ENCODE measurements at places on chromosomes 4 and X.

- DNase-seq: peak; percentile 28
Observed at GRCh38 chrX:153476666-153477363, 6.4 kb upstream of the HAUS7 start.

DNA sequence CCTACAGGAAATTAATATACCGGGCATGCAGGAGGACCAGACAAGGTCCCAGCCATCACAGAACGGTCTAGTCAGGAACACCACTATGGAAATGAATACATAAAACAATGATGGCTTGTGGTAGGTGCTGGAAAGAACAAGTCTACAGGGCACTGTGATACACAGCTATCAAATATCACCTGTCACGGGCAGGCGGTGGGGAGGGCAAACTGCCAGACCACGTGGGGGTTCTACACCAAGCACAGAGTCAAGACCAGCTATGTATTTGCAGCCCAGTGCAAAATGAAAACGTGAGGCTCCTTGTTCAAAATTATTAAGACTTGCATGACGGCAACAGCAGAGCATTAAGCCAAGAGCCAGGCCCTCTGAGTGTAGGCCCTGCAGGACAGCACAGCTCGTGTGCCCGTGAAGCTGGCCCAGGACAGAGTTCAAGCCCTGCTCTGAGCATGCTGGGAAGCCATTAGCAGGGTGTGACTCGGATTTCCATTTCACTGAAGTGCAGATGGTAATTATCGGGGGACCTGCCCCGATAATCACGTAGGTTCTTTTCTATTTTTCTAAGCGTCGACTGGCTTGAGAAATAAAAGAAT is 83.6 kb downstream of the JAKMIP1 start:
- no peak for DNase-seq

DNA sequence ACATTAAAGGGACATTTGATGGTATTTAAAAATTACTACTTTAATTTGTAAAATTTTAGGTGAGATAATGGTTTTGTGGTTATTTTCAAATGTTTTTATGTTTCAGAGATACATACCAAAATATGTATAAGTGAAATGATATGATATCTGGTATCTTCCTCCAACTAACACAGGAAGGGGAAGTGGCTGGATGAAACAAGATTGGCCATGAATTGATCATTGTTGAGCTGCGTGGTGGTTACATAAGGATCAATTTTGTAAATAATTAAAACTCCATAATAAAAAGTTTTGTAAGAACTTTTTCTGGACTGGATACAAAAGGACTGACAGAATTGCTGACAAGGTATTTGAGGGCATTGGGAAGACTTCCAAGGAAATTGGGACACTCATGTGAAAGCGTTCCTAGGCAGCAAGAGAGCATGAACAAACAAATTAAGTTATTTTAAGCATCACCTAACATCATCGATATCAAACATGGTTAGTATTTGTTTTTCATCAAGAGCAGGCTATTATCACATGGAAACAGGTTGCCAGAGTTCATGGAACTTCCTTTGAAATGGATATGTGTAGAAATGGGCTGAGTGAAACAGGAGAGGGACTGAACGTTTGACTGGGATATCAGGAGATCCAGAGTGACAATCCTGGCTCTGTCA is 4.4 kb upstream of the PGM2 start:
- DNase-seq: peak; percentile 22

- peak; percentile 78 for DNase-seq
Observed at GRCh38 chr4:185865901-185866328, 53.9 kb upstream of the SORBS2 start.

DNA sequence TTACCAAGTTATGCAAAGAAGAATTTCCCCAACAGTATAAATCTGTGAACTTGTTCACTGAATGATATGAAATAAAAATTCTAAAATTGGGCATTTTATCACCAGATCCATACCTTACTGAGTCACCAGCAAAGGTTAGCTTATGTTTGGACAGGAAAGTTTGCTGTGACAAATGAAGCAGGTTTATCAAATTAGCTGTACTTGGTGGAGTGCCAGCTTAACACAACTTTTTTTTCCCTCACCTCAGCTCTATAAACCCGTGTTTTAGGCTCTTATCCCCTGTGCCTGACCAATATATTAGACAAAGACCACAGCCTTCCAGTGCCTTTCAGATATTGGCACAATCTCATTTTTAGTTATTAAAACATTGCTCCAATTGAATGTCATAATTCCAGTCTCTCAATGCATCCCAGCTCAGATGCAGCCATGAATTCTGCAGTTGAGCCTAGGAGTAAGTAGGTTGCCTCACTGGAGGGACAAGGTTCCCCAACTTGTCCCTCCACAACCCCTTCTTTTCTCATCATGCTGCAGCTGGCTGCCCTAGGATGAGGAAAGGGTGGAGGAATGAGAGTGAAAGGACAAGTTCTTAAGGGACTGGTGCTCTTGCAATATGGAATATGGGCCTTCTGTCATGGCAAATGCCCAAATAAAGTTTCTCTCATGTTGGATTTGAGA is 27.0 kb upstream of the PDGFC start:
- DNase-seq: no peak

DNA sequence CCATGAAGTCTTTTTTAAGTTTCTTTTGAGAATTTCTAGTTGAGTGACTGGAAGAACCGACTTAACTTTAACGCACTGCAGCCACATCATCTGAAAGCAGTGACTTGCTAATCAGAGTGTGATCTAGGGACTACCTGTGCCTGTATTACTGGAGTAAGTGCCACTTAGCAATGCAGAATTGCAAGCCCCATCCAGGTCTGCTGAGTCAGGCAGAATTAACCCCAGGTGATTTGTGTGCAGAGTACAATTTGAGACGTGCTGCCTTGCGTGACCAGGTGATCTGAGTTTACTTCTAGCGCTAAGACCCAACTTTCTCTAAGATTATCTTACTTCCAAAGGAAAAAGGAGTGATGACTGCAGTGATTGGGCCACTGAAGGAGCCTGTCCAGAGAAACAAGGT is 85.3 kb downstream of the CLCN4 start:
- no peak for DNase-seq

GRCh38 chr4:98516042-98516440 is 142.4 kb downstream of the TSPAN5 start:
- DNase-seq: peak; percentile 86

GRCh38 chr4:24921491-24921890 is 8.6 kb upstream of the CCDC149 start:
- DNase-seq: no peak

- no peak for DNase-seq
Observed at GRCh38 chr4:41346306-41347061, 89.8 kb downstream of the UCHL1 start.

DNA sequence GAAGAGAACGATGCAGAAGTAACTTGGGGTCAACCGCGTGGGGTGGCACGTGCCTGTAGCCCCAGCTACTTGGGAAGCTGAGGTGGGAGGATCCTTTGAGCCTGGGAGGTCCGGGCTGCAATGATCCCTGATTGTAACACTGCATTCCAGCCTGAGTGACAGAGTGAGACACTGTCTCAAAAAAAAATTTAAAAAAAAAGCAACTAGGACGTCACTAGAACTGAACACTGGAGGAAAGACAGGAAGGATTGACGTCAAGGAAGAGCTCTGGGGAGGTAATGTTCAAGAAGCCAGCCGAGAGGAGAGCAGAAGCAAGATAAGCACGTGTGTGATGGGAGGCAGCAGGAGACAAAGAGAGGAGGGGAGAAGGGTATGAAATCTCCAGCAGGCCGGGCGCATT is 28.7 kb downstream of the S100G start:
- peak; percentile 31 for DNase-seq

DNA sequence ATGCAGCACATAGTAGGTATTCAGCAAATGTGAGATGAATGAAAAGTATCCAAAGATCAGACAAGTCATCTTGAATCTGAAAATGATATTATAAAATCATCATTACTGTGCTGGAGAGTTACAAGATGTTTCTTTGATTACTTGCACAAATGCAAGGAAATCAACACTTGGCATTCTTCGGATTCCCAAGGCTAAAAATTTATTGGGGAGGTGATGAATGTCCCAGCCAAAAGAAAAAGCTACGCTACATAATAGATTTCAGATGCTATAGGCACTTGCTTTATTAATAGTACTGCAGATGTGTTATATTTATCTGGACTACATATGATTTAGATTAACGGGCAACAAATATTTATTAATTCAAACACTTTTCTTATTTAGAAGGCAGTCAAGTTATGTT is 286.7 kb upstream of the TENM3 start:
- no peak for DNase-seq

DNA sequence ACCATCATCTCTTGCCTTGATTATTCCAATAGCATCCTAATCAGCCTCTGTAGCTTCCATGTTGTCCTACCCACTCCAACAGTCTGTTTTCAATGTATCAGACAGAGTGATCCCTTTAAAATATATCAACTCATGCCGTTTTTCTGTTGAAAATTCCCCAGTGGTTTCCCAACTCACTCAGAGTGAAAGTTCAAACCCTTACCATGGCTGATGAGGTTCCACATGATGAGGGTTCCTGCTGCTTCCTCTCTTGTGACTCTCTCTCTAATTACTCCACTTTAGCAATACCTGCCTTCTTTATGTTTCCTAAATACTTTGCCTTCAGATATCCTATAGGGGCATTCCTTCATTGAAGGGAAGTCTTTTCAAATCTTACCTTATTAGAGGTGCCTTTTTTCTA is 334.7 kb downstream of the PPP1R2C start:
- DNase-seq: no peak

- DNase-seq: no peak
Observed at GRCh38 chrX:152861826-152862225, 31.0 kb downstream of the NSDHL start.

DNA sequence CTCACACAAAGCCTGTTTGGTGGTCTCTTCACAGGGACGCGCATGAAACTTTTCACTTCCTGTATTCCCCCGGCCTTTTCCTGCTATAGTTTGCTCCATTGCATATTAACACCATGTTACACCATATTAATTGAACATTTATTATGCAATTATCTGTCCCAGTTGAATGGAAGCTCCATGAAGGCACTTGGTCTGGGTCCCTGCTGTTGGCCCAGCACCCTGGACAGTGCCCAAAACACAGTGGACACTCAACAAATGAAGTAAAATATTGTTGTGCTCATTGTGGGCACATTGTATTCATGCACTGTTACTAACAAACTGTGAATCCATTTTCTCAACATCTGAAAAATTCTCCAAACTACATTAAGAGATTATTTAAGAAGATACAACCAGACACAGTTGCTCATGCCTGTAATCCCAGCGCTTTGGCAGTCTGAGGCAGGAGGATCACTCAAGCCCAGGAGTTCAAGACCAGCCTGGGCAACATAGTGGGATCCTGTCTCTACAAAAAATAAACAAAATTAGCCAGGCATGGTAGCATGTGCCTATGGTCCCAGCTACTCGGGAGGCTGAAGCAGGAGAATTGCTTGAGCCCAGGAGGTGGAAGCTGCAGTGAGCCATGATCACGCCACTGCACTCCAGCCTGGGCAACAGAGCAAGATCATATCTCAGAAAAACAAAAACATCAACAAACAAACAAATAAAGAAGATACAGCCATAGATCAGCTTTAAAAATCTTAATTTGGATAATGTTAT is 292.7 kb upstream of the TENM3 start:
- DNase-seq: no peak

GRCh38 chr4:88146891-88147290 is 11.5 kb downstream of the ABCG2 start:
- no peak for DNase-seq

- peak; percentile 57 for DNase-seq
Observed at GRCh38 chr4:41057467-41057866, 156.9 kb downstream of the APBB2 start.

- DNase-seq: no peak
Observed at GRCh38 chrX:37781814-37782213, 2.0 kb downstream of the CYBB start.

DNA sequence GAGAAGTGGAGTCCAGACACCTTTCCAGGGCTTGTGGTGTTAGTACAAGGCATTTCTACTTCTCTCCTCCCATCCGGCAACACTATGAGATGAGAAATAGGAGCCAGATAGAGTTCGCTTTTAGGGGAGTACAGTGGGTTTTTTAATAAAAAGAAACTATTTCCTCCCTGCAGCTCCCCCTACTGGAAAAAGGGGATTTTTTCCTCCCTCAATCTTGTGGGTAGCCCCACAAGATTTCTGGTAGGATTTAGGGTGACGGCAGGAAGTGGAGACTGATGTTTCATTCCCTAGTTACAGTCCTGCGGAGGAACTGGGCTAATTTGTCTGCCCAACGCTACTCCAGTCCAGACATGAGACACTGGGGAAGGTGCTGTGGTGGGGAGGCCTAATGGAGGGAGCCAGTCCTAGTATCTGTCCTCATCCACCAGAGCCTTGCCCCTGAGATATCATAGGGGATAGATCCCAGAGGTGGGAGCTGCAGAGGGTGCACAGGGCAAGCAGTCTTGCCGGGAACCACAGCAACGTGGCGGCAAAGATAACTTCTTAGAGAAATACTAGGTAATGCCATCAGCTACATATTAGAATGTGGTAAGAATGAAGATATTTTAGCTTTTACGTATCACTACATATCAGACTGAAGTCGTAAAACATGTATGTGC is 45.5 kb upstream of the PRKG2 start:
- peak; percentile 38 for DNase-seq

- peak; percentile 91 for DNase-seq
Observed at GRCh38 chr4:25908491-25908901, 5.5 kb upstream of the SMIM20 start.

- no peak for DNase-seq
Observed at GRCh38 chr4:172838111-172838510, 330.5 kb upstream of the GALNT7 start.

DNA sequence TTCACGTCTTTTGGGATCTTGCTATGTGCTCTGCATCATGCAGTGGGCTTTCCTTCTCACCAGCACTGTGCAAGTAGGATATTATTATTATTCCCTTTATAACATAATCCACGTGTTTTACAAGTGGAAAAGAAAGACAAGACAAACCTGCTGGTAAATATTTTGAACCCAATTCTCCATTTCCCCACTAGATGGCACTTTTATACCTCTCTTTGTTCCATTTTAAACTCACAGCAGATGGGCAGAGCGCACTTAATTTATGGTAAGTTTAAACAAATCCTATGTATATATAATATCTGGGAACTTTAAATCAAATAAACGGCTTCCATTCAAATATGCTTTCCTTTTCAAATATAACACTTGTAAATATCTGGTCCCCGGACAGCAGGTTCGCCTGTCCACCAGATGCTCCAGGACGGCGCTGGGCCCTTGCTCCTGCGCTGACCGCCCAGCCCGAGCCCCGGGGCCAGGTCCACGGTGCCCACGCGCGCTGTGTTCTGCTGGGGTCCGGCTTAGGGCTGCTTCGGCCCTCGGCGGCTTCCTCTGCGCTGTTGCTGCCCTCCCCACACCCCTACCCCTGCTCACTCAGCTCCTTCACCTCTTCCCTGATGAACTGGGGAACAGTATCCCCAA is 31.1 kb downstream of the F11 start:
- peak; percentile 85 for DNase-seq

GRCh38 chr4:572594-572993 is 3.5 kb downstream of the TMEM271 start:
- no peak for DNase-seq

GRCh38 chr4:184114431-184114830 is 103.2 kb downstream of the ENPP6 start:
- no peak for DNase-seq
